8988T (cell line): ENCODE measurements at places on chromosomes 6 and 20.
A peak's percentile ranks its signal among the peaks of the same experiment; 100 is the strongest.

DNA sequence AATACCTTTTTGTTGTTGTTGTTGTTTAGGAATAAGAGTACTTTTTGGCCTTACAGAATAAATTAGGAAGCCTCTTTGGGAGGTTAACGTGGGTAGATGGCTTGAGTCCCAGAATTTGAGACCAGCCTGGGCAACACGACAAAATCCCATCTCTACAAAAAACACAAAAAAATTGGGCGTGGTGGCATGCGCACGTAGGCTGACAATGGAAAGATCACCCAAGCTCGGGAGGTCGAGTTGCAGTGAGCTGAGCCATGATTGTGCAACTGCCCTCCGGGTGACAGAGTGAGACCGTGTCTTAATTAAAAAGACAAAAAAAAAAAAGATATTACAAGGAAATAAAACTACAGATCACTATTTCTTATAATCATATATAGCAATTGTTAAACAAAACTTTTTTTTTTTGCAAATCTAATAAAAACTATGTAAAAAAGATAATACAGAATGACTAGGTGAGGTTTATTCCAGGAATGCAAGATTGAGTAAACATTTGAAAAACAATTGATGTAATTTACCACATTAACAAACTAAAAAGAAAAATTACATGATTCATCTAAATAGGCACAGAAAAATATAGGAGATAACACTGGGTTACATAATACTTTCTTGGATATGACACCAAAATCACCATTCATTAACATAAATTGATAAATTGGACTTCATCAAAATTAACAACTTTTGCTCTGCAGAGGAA, 43.6 kb upstream of the ASCC3 start:
- DNase-seq, result no peak

- DNase-seq, result no peak
These were observed 116.5 kb downstream of the DST start for GRCh38 chr6:56525974-56526789.

DNA sequence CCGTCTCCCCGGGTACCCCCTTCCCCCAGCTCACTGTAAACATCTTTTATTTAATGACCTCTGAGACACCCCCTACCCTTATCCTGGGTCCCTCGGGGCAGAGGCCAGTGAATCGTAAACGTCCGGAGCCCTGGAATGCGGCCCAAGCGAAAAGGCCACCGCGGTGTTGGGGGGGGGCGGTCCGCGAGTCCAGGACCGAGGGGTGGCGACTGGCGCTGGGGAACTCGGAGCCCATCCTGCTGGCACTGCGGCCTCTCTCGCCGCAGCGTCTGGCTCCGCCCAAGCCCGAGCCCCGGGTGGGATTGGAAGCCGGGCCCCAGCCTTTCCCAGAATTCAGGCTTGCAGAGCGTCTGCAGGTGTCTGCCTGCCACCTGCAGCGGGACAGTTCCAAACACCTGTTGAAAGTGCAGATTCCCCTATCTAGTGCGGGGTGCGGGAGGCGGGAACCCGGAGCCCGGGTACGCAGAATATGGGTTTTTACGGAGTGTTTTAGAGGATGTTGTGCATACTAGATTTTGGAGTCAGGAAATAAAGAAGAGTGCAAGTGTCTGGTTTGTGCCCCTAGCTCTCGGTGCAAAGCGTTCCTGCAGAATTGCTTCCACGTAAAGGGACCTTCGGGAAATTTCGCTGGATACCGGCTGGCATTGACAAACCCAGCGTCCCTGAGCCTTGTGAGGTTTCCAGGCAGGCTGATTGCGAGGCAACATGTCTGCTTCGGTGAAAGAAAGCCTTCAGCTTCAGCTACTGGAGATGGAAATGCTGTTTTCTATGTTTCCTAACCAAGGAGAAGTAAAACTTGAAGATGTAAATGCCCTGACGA, 800 bp downstream of the RWDD2A start:
- peak; percentile 79 for DNase-seq

DNA sequence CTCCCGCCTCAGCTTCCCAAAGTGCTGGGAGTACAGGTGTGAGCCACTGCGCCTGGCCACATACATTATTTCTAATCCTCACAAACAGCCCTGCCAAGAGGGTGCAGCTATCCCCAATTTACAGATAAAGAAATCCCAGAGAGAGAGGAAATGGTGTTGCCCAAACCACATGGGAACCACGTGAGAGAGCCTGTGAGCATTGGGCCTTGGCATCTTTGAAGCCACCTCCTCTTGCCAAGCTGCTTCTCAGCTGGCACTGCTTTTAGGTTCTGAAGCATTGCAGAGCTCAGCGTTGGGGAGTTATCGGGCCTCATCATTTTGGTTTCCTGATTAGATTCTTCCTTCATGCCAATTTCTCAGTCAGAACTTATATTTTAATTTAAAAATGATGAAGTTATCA, 80.3 kb downstream of the CTNNBL1 start:
- no peak for DNase-seq

- DNase-seq, result no peak
These were observed 135.4 kb downstream of the JPH2 start for GRCh38 chr20:44051661-44052000.
